ENCODE measurements at places on chromosomes 1 and 21. TPM values are rescaled to one million over a fixed set of nuclear protein-coding genes. Genes with fewer than 3 reads are reported as not detected.

The DDAH1 gene
- 45.7 TPM for total RNA-seq

DNA sequence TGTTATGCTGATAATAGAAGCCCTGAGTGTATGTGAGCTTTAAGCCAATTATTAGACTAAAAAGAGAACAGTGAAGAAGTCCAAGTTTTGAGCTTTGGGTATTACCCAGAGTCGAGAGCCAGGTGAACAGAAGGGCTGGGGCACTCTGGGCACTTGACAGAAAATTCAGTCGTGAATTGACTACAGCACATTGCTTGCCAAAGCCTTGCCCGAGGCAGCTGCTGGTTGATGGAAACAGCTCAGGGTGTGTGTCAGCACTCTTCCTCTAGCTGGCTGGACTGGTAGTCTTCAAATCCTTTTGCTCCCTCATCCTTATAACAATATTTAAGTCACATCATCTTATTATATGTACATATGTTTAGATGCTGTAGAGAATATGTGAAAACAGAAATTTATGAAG is 21.3 kb downstream of the PDE4B start:
- DNase-seq = no peak

GRCh38 chr1:197859024-197859423 is 43.4 kb upstream of the C1orf53 start:
- no peak for DNase-seq

DNA sequence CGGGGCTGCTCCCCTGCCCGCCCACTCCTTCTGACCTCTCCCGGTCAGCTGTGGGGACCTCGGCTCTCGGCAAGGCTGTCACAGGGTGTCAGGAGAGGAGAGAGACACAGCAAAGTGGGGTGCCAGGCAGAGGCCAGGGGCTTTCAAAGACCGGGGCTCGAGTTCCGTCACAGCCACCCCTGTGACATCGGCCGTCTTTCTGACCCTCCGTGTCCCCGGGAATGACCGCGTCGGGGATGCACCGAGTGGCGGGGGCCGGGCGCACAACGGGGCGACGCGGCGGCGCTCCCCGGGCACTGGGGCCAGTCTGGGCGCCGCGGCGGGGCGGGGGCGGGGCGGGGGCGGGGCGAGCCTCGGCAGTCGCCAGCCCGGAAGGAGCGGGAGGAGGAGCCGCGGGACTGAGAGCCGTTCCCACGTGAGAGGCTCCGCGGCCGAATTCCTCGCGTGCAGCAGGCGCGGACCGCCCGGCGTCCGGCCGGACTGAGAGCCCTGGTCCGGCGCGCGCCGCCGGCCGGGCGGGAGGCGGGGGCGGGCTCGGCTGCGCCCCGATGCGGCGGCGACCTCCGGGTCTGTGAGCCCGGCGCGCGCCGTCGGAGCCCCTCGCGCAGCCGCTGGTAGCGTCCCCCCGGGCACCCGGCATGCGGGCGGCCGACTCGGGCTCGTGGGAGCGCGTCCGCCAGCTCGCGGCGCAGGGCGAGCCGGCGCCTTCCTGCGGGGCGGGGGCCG is 229.7 kb upstream of the TMEM51 start:
- no peak for DNase-seq

DNA sequence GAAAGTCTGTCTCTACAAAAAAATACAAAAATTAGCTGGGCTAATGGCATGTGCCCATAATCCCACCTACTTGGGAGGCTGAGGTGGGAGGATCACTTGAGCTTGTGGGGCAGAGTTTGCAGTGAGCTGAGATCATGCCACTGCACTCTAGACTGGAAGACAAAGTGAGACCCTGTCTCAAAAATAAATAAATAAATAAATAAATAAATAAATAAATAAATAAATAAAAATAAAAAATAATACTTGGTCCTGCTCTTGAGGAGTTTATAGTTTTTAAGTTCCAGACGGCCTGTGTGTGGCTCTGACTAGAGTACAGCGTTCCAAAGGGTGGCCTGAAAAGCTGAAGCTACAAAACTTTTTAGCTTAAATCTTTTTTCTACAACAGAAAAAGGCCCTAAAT is 35.1 kb downstream of the PCSK9 start:
- DNase-seq = no peak

- no peak for DNase-seq
Observed at GRCh38 chr1:31751822-31752241, 12.3 kb downstream of the ADGRB2 start.

- DNase-seq = no peak
Observed at GRCh38 chr1:178020968-178021640, 51.2 kb upstream of the SEC16B start.

DNA sequence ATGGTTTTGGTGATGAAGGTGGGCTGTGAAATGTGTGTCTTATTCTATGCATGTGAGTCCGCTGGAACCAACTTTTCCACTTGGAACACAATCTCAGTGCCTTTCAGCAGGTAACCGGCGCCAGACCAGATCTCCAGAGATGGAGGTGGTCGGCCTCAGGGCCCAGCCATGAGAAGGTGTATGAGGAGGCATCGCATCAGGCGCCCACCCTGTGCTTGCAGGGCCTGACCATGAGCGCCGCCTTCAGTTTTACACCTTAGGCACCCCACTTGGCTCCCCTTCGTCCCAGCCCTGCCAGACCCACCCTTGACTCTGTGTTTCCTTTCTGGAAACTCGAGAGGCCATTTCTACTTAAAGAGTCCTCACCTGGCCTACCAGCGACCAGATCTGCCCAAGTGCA is 48.6 kb upstream of the ATF3 start:
- DNase-seq = no peak

DNA sequence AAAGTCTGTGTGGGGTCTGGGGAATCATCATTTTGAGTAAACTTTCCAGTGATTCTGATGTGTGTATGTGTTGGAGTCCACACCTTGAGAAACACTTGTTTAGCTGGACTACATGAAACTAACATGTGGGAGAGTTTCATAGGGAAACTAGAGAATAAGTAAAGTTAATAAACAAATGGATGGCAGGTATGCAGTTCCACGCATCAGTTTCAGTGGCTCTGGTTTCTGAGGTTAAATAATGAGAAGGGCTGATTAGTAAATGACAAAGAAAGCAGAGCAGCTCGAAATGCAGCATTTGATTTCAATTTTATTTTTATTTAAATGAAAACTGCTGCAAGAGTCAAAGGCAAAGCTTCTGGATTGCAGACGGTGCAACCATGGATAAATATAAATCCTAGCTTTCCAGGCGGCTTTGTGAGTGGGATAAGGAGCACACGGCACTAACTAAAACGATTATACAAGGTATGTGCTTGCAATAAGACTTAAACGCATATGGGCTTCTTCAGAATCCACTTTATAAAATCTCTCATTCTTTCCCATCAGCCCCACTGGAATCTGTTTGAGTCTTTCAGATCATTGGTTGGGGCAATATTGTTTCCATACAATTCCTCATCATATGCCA is 310.7 kb downstream of the PLPP3 start:
- no peak for DNase-seq

All from pulmonary artery endothelial cell (primary cell).